Muscle of leg (tissue), 16 donors: ENCODE measurements at places on chromosomes 7 and 10. TPM values are rescaled to one million over a fixed set of nuclear protein-coding genes. Genes with fewer than 3 reads are reported as not detected.
A peak's percentile ranks its signal among the peaks of the same experiment; 100 is the strongest.

Gene HTR5A
- not detected for total RNA-seq

- no peaks in the 10 kb centered on the region for H3K27me3 ChIP-seq
- H3K27ac ChIP-seq = no peak overlapping the region
- no peaks in the 10 kb centered on the region for H3K36me3 ChIP-seq
- no peak overlapping the region for H3K4me3 ChIP-seq
- no peak for DNase-seq
These were observed 23.6 kb downstream of the BEND7 start for GRCh38 chr10:13505052-13505680.

Gene NACAD
- 2.3 TPM for total RNA-seq

DNA sequence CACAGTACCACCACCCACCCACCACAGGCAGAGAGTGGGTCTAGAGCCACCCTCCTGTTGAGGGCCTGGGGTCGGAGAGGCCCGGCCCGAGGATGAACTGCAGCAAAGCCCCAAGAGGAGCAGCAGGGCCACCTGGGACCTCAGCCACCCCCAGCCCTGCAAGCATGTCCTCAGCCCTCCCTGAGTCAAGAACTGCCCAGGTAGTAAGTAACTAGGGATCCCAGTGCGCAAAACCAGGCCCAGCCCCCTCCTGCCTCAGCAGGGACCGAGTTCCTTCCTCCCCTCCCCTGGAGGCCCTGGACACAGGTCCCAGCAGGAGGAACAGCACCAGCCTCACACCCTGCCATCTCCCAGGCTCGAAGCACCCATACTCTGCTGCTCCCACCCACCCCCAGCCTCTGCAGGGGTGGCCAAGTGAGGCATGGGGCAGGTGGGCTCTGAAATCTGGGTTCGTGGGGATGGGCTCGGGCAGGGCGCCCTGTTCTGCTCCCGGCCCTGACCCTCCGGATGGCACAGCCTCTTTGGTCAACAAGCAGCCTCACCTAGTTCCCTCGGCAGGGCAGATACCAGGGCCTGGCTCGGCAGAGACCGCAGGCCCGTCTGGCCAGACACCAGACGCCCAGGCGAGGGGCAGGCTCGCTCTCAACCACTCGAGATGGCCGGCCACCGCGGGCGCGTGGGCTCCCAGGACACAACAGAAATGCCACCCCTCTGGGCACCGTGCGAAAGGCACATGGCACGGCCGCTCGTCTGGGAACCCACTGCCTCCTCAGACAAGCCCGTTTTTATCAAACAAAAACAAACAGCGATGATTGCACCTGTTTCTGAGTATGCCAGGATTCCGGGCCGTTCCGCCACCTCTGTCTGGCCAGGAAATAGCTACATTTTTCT lies 15.2 kb downstream of the PDGFA start:
- peaks cover 64% of the 10 kb centered on the region for H3K36me3 ChIP-seq
- no peak for DNase-seq
- H3K4me3 ChIP-seq = no peak overlapping the region
- H3K4me1 ChIP-seq = peaks cover 22% of the 10 kb centered on the region

DNA sequence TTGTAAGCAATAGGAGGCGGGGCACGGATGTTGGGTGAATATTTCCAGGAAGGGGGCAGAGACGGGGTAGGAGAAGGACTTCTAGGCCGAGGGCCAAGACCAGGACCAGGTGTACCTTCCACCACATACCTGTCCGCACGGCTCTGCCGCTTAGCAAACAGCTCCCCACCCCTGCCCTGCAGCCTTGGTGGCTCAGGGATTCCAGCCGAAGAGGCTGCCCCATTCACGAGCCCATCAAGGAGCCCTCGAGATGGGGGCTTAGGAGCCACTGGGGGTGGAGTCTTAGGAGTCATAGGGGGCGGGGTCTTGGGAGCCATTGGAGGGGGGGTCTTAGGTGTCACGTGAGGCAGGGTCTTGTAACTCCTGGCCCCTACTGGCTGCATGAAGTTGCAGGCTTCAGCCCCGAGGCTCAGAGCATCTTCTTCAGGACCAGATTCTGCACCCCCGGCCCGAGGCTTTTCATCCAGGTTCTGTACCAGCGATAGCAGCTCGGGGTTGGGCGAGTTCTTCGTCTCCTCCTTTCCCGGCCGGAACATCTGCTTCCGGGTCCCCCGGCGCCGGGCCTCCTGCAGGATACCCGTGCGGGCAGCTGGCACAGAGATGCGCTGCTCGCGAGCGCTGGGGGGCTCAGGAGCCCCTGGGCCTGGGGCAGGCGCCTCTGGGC lies 6.1 kb upstream of the MYOZ1 start:
- H3K27ac ChIP-seq = peak overlapping the region; percentile 59
- peak; percentile 84 for DNase-seq
- no peaks in the 10 kb centered on the region for H3K27me3 ChIP-seq
- peaks cover 20% of the 10 kb centered on the region for H3K36me3 ChIP-seq
- H3K4me1 ChIP-seq = peaks cover 47% of the 10 kb centered on the region

GRCh38 chr10:46229144-46229563 lies 57.6 kb upstream of the ANTXRL start:
- peaks cover 3% of the 10 kb centered on the region for H3K27me3 ChIP-seq
- no peak overlapping the region for H3K27ac ChIP-seq
- DNase-seq = no peak
- no peaks in the 10 kb centered on the region for H3K36me3 ChIP-seq
- H3K4me1 ChIP-seq = peaks cover 12% of the 10 kb centered on the region

Gene KCNH2
- total RNA-seq = 9.7 TPM

Gene MRLN
- total RNA-seq = 254 TPM

- DNase-seq = no peak
- H3K27me3 ChIP-seq = peaks cover 13% of the 10 kb centered on the region
- no peaks in the 10 kb centered on the region for H3K36me3 ChIP-seq
These were observed 5.3 kb upstream of the DGKI start for GRCh38 chr7:137852108-137852507.

- no peak for DNase-seq
- peaks cover 13% of the 10 kb centered on the region for H3K36me3 ChIP-seq
- H3K27me3 ChIP-seq = no peaks in the 10 kb centered on the region
- H3K4me3 ChIP-seq = no peak overlapping the region
- no peak overlapping the region for H3K27ac ChIP-seq
These were observed 204.1 kb downstream of the EBF3 start for GRCh38 chr10:129760003-129760315.

DNA sequence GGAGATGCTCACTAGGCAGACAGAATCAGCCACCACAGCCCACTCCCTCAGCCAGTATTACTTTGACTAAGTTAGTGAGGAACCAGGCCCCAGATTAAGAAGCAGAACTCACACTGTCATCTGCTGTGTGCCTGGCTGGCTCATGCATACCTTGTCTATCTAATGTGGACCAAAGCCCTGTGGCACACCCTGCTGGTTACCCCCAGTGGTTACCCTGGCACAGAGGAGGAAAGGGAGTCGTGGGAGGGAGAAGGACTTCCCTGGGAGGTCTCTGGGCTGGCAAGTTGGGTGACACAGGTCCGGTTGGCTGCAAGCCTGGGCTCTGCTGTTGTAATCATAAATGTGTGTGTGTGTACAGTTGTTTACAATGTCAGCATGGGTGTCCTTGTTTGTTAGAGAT lies 7.5 kb upstream of the SH2D4B start:
- no peak for DNase-seq
- peaks cover 2% of the 10 kb centered on the region for H3K27me3 ChIP-seq
- H3K4me1 ChIP-seq = peaks cover 12% of the 10 kb centered on the region
- H3K4me3 ChIP-seq = no peak overlapping the region
- H3K36me3 ChIP-seq = no peaks in the 10 kb centered on the region
- no peak overlapping the region for H3K27ac ChIP-seq

Gene GIMAP7
- 5.9 TPM for total RNA-seq
